ENCODE measurements at places on chromosomes 5 and 9.

GRCh38 chr5:134515801-134516200, 9.7 kb upstream of the JADE2 start:
- no peak for DNase-seq

DNA sequence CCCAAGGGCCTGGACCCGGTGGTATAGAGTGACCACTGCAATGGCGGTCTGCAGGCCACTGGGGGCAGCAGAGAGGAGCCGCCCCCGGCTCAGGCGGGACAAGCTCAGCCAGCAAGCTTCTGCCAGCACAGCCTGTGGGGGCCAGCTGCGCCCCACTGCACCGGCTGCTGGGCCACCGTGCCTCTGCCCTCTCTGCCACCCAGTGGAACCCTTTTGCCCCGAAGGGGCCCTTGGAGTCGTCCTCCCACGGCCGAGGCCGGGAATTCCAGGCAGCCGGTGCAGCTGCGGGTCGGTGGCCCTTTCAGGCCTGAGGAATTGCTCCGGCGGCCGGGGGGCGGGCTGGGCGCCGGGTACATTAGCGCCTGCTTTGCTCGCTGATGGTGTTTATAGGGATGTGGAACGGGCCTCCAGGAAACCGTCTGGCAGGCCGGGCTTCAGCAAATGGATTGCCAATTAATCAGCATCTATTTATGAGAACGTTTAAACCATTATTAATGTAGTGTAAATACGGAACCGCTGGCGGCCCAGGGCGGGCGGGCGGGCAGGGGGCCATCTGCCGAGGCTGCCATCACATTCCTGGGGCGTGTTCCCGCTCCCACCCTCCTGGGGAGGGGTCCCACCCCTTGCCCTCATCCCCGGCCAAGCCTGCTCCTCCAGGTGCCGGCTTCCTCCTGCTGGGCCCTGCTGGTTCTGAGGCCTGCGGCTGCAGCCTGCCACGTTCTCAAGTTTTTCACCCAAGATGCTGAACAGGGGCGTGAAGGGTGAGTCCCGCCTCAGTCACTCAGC, 127.4 kb downstream of the BARX1 start:
- DNase-seq, result peak; percentile 83

- DNase-seq, result no peak
These were observed 11.3 kb downstream of the PHYKPL start for GRCh38 chr5:178221282-178221681.

DNA sequence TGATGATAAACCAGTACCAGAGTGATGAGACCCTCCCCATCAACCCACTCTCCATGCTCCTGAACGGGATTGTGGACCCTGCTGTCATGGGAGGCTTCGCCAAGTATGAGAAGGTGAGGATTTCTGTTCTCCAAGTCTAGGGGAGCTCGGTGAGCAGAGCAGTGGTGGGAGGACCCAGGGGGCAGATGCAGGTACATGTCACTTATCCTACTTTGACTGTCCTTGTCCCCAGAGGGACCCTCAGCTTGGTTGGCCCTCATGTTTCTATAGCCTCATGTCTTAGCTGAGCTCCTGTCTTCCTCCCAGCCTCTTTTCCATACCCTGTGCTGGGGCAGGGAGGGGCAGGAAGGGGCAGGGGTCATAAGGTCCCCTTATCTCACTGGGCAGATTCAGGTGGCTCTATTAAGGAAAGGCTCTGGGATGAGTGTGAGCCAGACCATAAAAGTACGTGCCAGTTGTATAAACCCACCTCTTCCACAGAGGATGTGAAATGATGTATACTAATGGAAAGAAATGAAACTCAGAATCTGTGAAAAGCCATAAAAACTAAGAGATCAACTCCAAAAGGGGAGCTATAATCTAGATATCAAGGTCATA, 38.0 kb upstream of the FOXI1 start:
- DNase-seq, result no peak

DNA sequence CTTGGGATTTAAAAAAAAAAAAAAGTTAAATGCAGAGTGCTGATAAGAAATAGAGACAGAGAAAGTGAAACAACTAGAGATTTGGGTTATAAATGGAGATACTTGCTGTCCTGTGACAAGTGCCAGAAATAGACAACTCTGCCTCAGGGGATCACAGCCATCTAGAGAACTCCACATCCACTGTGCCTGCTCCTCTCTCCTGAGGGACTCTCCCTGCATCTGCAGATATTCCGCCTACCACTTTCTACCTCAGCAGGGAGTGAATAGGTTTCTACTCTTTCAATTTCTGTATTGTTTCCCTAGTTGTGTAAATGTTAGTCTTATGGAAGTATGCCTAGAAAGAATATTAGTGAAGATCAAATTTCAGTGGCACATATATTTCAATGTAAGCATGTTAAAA, 307.2 kb downstream of the HTR1A start:
- DNase-seq, result no peak

- DNase-seq, result no peak
These were observed 467.3 kb downstream of the ENC1 start for GRCh38 chr5:74173241-74173640.

DNA sequence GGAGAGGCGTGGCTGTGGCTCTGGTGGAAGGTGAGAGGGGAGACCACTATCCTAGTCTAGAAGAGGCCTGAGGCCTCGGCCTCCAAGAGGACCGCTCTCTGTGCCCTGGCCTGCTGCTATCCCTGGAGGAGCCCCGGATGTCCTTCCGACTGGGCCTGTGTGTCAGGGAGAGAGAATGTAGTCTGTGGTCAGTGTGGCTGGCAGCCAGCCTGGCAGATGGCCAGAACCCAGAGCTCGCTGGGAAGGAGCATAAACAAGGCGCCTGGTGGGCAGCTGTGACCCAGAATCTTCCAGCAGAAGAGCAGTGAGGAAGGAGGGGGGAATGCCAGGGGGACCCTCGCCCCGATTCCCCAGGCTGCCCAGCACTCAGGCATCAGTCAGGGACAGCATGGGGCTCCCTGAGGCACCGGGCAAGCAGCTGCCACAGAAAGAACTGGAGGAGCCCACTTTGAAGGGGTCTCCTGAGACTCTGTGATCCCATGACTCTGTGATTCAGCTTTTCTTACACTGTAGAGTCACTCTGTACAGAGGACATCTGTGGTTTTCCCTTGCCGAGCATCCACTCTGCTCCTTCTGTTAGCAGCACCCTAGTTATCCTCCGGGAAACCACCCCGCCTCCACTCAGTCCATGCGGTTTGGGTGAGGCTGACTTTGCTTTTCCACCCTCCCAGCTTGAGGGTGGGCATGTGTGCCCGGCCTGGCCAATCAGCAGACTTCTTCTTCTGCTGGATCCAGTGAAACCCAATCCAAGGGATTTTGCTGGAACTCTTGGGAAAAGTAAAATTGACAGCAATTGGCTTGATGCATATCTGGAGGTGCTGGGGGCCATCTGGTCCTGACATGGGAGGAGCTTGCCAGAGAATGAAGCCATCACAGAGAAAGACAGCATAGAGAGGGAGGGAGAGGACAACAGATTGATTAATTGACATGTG, 46.2 kb upstream of the PWWP2A start:
- DNase-seq, result peak; percentile 37

DNA sequence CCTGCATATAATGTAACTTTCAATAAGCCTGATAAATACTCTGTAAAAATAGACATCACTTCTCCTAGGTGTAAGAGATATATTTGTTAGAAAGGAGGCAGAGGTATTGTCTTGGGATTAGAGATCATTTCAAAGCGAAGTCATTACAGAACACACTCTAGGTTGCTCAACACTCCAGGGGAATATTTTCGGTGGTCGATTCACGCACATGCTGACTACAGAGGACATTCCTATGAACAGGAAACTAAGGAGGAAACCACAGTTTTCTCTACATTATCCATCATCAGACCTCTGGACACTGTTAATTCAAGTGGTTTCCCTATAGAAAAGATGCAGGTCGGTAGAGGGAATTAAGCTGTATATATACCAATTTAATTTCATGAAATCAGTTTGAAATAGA, 370.0 kb downstream of the NDUFS4 start:
- DNase-seq, result no peak

DNA sequence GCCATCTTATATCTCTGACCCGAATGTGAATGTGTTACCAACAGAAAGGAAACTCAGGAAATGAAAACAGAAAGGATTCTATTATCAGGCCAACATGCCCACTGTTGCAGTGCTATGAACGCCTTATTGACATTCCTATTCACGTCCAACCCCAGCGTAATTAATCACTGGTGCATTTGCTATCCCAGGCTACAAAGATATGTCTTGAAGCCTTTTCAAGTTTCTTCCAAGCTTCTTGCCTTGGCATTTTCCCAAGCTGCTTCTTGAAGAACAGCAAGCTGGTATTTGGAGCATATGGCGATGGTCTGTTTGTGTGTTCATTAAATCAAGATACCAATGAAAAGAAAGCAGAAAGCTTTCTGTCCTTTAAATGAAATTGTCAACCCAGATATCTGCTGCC, 579.2 kb upstream of the ZNF462 start:
- DNase-seq, result no peak

DNA sequence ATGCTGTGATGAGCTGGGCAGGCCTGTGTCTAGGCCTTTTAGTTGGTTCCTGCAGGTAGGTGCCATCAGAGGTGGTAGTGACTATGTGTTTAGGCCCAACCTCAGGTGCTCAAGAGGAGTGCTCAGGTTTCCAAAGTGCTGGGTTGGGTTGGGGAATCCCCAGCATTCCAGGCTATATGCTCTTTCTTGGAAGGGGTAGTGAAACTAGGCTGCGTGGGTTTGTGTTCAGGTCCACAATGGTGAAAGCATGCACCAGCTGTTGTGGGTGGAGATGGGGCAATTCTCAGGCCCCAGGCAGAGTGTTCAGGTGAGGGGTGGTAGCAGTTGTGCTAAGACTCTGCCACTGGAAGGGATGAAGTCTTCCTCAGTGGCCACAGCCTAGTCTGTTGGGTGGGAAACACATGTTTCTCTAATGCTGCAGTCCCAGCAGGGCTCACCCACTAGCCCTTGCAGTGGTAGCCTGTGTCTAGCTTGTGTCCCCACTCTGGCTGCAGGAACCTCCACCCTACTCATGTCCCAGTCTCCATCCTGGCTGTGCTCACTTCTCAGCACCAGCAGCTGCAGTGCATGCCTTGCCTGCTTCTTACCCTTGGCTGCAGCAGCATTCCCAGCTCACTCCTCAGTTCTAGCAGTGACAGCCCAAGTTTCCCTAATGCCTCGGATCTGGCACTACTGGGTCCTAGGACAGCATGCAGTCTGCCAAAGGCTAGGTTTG, 78.9 kb downstream of the FAM170A start:
- DNase-seq, result no peak

GRCh38 chr5:65796751-65797316, 74.8 kb downstream of the NLN start:
- no peak for DNase-seq

GRCh38 chr5:105238561-105238960, 1676.0 kb upstream of the NUDT12 start:
- DNase-seq, result no peak

GRCh38 chr5:18483451-18483850, 849.2 kb downstream of the TAF11L14 start:
- DNase-seq, result no peak

DNA sequence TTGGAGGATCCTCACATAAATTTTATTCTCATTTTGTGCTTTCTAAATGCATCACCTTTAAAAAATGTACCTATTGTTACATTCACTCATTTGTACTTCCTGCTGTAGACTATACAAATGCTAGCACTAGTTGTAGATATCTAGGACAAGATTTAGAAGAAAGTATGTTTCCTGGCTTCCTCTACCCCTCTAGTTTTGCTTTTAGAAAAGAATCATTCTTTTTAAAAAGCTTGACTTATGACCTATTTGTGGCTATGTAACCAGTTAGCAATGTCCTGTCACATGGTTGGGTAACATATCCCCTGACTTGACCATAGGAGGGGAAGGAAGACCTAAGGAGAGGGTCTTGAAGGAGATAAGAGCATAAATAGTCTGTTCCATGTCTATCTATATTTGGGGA, 13.3 kb downstream of the CAMK4 start:
- DNase-seq, result no peak

DNA sequence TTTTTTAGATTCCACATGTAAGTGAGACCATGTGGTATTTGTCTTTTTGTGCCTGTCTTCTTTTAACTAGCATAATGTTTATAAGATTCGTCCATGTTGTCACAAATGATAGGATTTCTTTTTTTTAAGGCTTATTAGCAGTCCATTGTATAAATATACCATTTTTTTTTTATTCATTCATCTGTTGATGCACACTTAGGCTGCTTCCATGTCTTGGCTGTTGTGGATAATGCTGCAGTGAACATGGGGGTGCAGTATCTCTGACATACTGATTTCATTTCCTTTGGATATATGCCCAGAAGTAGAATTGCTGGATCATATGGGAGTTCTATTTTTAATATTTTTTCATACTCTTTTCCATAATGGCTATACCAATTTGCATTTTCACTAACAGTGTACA, 48.7 kb downstream of the KIAA1958 start:
- DNase-seq, result no peak

GRCh38 chr5:19488786-19489185, 499.2 kb downstream of the CDH18 start:
- DNase-seq, result no peak

DNA sequence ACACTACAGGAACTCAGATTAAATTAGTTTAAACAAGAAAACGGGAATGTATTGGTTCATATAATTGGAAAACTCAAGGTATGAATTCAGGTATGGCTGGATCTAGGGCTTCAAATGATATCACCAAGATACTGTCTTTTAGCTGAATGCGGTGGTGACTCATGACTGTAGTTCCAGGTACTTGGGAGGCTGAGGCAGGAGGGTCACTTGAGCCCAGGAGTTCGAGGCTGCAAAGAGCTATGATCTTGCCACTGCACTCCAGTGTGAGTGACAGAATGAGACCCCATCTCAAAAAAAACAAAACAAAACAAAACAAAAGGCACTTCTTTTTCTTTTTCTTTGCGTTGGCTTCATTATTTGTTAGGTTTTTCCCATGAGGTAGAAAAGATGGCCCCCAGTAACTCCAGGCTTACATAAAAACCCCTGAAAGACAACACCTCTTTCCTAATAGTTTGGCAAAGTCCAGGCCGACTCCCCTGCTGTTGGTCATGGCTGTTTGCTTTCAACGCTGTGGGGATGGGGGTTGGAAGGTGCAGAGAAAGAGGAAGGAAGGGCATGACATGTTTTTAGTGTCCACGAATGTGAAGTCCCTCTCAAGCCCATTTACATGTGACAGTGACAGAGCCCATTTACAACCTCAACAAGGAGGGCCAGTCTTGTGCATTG, 39.8 kb upstream of the CRB2 start:
- DNase-seq, result no peak

DNA sequence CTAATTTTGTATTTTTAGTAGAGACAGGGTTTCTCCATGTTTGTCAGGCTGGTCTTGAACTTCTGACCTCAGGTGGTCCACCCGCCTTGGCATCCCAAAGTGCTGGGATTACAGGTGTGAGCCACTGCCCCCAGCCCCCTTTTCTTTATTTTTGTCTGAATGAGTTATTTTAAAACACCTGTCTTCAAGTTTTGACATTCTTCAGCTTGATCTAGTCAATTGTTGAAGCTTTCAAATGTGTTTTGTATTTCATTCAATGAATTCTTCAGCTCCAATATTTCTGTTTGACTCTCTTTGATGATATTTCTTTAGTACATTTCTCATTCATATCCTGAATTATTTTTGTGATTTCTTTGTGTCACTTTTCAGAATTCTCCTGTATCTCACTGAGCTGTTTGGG, 486.2 kb downstream of the DMAC1 start:
- DNase-seq, result no peak
